ENCODE measurements at places on chromosomes 12 and 14. TPM values are rescaled to one million over a fixed set of nuclear protein-coding genes. Genes with fewer than 3 reads are reported as not detected.

The GALNT4 gene
- total RNA-seq = 2.0 TPM

DNA sequence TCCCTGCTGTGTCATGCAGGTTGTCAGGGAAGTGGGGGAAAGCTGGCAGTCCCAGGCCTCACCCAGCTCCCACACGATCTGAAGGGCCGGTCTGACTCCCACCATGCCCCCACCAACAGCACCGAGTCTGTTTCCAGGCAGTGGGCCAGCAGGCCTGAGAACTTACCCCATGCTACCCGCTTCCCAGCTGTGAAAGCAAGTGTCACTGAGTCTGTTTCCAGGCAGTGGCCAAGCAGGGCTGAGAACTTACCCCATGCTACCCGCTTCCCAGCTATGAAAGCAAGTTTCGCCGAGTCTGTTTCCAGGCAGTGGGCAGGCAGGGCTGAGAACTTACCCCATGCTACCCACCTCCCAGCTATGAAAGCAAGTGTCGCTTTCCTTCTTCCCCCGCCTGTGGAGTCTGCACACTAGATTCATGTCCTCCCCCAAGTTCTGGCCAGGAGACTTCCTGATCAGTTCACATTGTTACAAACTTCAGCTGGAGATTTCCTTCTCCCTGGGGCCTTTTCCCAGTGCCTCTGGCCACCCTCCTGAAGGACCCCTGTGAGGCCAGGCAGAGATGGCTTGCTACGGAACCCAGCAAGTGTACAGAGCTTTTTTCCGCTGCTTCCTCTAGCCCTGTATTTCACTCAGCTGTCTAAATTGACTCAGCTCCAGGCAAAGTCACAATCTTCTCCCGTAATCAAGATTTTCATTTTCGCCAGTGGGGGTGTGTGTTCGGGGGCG lies 435.4 kb downstream of the TMTC2 start:
- no peak for DNase-seq

DNA sequence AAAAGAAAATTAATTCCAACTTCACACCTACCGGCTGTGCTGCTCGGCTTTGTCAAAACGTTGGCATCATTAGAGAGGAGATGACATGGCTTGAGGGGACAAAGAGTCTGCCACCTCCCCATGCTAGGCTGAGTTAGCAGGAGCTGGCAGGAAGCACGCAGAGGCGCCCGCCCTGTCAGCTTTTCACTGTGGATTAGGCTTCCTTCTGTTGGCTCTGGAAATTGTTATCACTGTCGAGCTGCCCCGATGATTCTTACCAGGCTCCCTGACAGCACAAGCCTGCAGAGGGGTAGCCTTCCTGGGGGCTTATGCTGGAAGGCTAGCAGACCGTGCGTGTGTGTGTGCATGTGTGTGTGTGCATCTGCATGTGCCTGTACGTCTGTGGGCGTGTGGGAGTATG lies 490.9 kb upstream of the TBX3 start:
- no peak for DNase-seq

- peak; percentile 7 for DNase-seq
These were observed 1.5 kb upstream of the GPX2 start for GRCh38 chr14:64944041-64944440.

- DNase-seq = no peak
These were observed 39.4 kb upstream of the TEX22 start for GRCh38 chr14:105358943-105359342.

- no peak for DNase-seq
These were observed 109.7 kb downstream of the CHST11 start for GRCh38 chr12:104566244-104566993.

DNA sequence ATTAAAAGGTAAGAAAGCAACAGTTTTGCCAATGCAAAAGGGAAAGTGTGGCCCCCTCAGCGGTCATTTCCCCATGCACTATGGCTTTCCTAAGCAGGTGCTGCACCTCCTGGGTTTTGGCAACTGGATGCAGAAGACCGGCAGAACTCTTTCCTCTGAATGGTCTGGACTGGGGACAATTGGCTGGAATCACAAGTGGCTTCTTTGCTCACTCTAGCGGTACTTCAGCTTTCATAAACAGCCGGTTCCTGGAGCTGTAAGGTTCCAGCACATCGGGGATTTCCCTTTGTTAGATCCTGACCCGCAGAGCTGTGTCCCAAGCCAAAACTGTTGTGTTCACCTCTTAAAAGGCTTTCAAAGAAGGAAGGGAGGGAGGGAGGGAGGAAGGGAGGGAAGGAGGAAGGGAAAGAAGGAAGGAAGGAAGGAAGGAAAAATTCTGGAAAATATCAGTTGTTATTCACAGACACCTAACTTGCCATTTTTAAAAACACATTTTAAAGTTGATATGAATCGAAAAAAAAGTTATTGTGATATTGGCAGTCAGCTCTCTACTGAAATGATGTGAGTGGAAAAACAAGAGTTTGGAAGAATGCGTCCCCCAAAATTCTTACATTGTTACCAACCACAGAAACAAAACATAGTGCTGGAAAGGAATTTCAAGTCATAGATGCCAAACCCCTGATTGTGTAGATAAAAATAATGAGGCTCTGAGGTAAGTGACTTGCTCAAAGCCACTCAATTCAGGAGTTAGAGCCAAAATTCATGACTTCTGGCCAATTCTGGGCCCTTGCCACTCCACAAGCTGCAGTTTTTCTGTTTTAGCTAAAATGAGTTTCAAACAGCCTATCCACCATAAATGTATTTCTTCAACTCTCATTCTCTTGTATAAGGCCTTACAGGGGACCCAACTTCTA lies 220.6 kb upstream of the HMGA2 start:
- DNase-seq = no peak

All from cardiac septum (tissue), 1 donor.